ENCODE measurements at places on chromosomes 2 and 18.

DNA sequence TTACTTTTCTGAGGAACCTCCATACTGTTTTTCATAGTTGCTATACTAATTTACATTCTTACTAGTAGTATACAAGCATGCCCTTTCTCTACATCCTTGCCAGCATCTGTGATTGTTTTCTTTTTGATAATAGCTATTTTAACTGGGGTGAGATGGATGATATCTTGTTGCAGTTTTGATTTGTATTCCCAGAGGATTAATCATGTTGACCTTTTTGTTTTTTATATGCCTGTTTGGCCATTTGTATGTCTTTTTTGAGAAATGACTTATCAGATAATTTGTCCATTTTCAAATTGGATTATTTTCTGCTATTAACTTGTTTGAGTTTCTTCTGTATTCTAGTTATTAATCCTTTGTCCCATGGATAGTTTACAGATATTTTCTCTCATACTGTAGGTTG, 141.5 kb downstream of the UBR3 start:
- DNase-seq, result no peak
- no peaks in the 10 kb centered on the region for H3K4me1 ChIP-seq
- H3K4me3 ChIP-seq, result no peak overlapping the region
- no peak overlapping the region for H3K27ac ChIP-seq
- no peaks in the 10 kb centered on the region for H3K27me3 ChIP-seq
- peaks cover 13% of the 10 kb centered on the region for H3K36me3 ChIP-seq

DNA sequence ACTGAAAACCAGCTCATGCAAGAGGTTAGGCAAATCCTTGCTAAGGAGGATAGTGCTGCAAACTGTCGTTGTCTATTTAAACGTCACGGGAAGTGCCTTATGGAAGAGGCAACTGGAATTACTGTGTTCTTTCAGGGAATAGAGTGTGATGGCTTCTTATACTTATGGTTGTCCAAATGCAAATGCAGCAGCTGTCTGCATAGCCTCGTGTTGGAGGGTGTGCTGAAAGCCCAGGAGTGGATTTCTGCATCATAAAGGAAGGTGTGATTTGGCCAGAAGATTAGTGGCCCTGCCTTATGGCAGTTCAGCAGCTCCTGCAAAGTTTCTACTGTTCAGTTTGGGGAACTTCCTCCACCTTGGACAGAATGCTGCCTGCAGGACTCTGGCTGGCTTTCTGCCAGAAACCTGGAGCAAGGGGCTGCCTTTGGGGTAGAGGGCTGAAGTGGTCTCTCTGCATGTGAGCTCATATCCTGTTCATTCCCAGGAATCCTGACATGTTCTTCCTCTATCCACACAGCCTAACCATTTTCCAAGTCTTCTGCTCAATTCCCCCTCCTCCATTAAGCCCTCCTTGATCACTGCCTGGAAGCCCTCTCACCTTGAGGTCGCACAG, 321.2 kb upstream of the CXCR4 start:
- no peaks in the 10 kb centered on the region for H3K36me3 ChIP-seq
- no peaks in the 10 kb centered on the region for H3K4me1 ChIP-seq
- DNase-seq, result no peak
- peaks cover 6% of the 10 kb centered on the region for H3K27me3 ChIP-seq
- no peak overlapping the region for H3K4me3 ChIP-seq

DNA sequence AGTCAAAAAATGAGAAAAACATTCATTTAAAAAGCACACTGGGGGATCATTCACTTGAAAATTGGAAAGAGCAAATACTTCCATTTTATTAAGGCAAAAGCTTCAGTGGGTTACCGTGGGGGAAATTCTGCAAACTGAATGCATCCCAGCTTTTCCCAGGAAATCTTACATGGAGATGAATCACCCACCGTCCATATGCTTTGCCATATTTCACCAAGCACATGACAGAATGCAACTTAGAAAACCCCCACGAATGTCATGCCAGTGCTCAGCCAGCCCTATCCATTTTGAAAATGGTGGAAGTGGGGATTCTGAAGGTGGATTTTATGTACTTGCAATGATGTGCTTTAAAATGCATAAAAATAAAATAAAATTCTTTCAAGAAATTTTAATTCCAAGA, 485.5 kb upstream of the ID2 start:
- no peaks in the 10 kb centered on the region for H3K4me1 ChIP-seq
- no peak overlapping the region for H3K27ac ChIP-seq
- no peak overlapping the region for H3K4me3 ChIP-seq
- no peak for DNase-seq

GRCh38 chr18:905948-906415, 1.3 kb downstream of the ADCYAP1 start:
- no peak overlapping the region for H3K27ac ChIP-seq
- no peak for DNase-seq
- H3K27me3 ChIP-seq, result peaks cover 79% of the 10 kb centered on the region
- no peak overlapping the region for H3K4me3 ChIP-seq
- peaks cover 6% of the 10 kb centered on the region for H3K36me3 ChIP-seq
- peaks cover 17% of the 10 kb centered on the region for H3K4me1 ChIP-seq

DNA sequence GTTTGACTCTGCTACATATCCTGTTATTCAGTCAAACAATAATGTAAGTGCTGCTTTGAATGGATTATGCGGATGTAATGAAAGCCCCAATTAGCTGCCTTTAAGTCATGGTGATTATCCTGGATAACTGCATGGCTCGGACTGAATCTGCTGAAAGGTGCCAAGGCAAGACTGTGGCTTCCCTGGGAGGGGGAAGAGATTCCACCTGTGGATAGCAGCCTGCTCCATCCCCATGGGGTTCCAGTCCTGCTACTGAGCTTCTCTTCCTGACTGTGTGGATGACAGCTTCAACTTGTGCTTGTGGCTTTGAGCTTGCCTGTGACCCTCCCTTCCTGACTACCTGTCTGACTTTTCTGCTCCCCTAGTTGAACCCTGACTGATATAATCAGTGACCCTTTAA, 540.0 kb upstream of the GYPC start:
- H3K4me3 ChIP-seq, result no peak overlapping the region
- H3K4me1 ChIP-seq, result no peaks in the 10 kb centered on the region
- H3K27me3 ChIP-seq, result no peaks in the 10 kb centered on the region
- H3K36me3 ChIP-seq, result no peaks in the 10 kb centered on the region
- no peak for DNase-seq

- H3K27ac ChIP-seq, result no peak overlapping the region
- H3K4me1 ChIP-seq, result no peaks in the 10 kb centered on the region
- H3K27me3 ChIP-seq, result no peaks in the 10 kb centered on the region
- H3K36me3 ChIP-seq, result no peaks in the 10 kb centered on the region
- H3K4me3 ChIP-seq, result no peak overlapping the region
- no peak for DNase-seq
These were observed 14.7 kb downstream of the SLC14A1 start for GRCh38 chr18:45738660-45739059.

DNA sequence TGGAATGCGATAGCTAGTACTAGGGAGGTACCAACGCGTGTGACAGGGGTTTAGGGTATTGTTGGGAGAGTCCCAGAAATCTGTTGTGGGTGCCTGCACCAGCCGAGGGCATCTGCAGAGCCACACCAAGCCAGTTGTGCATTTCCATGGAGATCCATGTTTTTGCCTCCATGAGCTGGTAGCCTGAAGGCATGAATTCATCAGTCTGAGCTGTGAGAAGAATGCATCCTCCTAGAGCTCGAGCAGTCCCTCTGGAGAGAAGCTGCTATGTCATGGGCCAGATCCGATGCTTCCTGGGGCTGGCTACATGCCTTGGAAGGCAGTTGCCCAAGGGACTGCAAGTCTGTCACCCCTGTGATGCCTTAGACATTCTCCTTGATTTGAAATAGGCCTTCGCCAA, 57.9 kb downstream of the LIPG start:
- no peaks in the 10 kb centered on the region for H3K36me3 ChIP-seq
- H3K27ac ChIP-seq, result no peak overlapping the region
- no peak overlapping the region for H3K4me3 ChIP-seq
- no peak for DNase-seq
- H3K4me1 ChIP-seq, result peaks cover 2% of the 10 kb centered on the region
- peaks cover 18% of the 10 kb centered on the region for H3K27me3 ChIP-seq
